ENCODE measurements at places on chromosomes 4 and X.

DNA sequence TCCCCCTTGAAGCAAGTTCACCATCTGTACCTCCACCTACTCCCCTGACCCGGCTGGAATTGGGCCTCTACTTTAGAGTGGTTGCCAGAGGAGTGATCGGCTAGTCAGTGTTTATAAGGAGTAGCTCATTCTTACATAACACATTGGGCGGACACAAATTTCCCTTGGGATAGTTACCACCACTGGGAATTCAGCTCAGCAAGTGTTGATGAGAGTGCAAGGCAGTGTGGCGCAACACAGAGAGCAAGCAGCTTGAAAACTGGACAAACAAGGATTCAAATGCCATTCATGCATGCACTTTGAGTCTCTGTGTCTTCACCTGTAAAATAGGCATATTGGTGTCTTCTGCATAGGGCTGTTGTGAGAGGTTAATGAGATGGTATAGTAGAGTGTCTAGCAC, 92.7 kb downstream of the STK32B start:
- no peak for DNase-seq

- DNase-seq = no peak
Measured at GRCh38 chrX:124925681-124926080, 394.0 kb upstream of the TEX13C start.

GRCh38 chrX:49089553-49089952, 9.9 kb upstream of the WDR45 start:
- no peak for DNase-seq

GRCh38 chrX:101605146-101605545, 12.7 kb downstream of the ARMCX6 start:
- no peak for DNase-seq

DNA sequence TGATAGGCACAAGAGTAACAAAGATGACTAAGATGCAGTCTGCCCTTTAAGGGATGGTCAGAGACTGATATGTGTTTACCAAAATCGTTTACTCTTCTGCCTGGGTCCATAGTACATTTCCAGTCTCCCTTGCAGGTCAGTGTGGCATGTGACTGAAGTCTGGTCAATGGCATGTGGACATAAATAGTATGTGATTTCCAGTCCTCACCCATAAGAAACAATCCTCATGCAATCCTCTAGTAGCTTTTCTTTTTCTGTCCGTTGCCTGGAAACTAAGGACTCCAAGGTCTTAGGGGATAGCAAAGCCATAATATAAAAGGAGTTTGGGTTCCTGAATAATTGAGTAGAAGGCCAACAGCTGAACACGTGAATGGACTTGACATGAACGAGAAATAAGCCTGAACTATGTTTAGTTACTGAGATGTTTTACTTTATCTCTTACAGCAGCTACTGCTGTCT, 1.1 kb downstream of the SLC9B2 start:
- peak; percentile 32 for DNase-seq

- DNase-seq = no peak
Measured at GRCh38 chr4:49002931-49003330, 16.9 kb downstream of the CWH43 start.

DNA sequence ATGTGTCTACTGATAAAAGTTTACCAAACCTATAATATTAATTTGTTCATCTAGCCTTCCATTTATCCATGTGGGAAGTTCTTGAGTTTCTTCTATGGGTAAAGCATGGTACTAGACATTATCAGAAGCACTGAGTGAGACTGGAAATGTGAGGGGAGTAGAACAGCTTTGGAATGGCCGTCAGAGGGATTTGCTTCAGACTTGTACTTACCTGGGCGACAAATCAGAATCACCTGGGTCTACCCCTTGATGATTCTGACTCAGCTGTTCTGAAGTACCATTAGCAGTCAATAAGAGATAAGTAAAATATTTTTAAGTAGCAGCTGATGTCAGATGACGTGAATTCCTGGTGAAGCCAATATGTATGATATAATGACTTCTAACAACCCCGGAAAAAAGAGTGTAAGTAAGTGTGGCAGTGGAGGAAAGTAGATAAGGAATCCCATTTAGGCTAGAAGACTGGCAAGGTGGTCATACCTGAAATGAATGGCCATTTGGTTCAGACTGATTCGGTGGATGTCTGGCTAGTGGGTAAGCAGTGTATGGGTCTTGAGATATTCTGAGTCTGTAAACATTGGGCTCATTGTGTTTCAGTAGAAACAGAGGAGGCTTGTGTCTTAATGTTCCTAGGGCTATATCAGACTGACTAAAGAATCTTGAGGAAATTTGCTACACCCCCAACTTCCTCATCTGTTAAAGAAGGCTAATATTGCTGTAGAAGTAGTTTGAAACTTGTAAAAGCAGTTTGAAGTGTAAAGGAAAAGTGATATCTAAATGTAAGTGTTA, 409.2 kb downstream of the NKX6-1 start:
- DNase-seq = no peak

- DNase-seq = no peak
Measured at GRCh38 chr4:141826260-141826659, 189.9 kb downstream of the IL15 start.

GRCh38 chr4:5980436-5981155, 37.6 kb downstream of the C4orf50 start:
- DNase-seq = peak; percentile 28

- DNase-seq = peak; percentile 77
Measured at GRCh38 chr4:100742045-100742444, 224.2 kb upstream of the EMCN start.

DNA sequence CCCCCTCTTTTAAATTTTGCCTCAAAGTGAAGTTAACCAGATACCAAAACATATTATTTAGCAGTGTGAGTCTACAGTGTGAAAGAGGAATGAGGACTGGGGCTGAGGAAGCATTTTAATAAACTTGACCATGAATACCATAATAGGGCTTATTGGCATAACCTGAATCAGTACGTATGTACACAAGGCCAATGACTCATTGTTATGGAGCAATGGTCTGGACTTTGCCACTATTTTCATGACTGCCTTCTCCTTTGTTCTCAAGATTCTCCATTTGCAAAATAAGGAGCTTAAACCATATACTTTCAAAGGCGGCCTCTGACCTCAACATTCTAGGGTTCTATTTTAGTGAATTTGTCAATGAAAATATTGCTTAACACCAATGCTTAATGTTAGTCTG, 102.8 kb upstream of the OR13H1 start:
- no peak for DNase-seq

DNA sequence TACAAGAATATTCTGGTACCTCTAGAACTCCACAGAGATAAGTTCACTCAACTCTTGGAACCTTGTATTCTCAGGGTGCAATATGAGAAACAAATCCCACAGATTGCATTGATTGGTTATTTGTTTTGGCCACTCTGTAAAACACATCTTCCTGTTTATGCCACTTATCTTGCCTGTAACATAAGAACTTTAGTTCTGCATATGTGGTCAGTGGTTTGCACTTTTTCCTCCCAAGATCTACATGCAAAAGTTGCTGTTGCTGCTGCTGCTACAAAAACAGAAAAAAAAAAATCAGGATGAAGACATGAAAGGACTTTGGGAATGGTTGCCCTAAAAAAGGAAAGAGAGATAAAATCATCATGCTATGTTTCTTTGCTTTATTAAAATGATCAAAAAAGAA, 9.6 kb downstream of the ODAPH start:
- no peak for DNase-seq

DNA sequence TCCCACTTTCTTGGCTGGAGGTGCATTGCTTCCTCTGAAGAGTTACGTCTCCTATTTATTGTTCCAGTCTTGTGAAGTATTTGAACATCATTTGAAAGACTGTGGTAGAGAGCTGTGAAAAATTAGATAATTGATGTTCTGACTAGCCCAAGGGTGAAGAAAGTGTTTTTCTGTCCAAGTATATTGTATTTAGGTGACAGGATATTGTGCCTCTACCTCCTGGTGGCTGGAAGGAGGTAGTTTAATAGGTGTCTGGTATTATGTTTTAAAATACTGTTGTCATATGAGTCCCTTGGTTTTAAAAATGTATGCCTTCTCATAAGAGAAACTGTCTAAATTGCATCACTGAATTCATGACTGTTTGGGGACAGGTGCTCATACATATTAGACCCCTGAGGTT, 226.0 kb downstream of the SPRY1 start:
- DNase-seq = no peak

DNA sequence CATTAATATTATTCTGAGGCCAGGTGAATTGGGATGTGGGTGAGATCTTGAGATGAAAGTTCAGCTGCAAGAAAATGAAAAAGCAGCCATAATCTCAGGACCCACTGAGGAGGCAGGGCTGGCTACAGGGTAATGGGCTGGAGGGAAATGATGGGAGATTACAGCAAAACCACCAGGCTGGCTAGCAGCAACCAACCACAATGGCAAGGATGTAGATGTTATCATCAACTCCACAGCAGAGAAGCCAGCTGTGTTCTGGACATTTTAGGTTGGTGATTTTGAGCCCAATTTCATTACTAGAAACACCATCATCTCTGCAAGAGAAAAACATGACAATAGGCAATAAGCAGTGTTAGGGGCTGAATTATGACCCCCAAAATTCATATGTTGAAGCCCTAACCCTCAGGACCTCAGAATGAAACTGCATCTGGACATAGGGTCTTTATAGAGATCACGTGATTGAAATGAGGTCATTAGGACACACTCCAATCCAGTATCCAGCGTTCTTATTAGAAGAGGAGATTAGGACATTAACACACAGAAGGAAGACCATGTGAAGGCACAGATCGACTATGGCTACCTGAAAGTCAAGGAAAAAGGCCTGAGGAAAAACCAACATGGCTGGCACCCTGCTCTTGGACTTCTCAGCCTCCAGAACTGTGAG, 139.8 kb upstream of the KIT start:
- DNase-seq = no peak

- peak; percentile 85 for DNase-seq
Measured at GRCh38 chr4:95155759-95156451, 392.9 kb downstream of the UNC5C start.

DNA sequence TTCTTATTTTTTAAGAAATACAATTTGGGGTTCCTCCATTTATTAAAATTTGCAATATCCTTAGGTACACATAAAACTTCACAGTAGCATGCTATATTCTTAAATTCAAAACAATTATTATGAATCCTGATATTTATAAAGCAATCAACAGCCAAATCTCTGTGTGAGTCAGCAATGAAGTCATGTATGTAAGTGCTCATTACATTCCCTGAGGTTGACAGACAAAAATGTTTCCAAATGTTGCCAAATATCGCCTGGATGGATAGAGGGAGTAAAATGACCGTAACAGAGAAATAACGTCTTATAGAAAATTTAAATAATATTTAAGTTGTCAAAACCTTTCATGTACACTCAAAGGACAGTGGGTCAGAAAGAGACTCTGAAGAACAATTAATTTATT, 220.0 kb downstream of the PCDH18 start:
- peak; percentile 69 for DNase-seq

GRCh38 chr4:109232681-109233080, 69.8 kb downstream of the COL25A1 start:
- peak; percentile 76 for DNase-seq

DNA sequence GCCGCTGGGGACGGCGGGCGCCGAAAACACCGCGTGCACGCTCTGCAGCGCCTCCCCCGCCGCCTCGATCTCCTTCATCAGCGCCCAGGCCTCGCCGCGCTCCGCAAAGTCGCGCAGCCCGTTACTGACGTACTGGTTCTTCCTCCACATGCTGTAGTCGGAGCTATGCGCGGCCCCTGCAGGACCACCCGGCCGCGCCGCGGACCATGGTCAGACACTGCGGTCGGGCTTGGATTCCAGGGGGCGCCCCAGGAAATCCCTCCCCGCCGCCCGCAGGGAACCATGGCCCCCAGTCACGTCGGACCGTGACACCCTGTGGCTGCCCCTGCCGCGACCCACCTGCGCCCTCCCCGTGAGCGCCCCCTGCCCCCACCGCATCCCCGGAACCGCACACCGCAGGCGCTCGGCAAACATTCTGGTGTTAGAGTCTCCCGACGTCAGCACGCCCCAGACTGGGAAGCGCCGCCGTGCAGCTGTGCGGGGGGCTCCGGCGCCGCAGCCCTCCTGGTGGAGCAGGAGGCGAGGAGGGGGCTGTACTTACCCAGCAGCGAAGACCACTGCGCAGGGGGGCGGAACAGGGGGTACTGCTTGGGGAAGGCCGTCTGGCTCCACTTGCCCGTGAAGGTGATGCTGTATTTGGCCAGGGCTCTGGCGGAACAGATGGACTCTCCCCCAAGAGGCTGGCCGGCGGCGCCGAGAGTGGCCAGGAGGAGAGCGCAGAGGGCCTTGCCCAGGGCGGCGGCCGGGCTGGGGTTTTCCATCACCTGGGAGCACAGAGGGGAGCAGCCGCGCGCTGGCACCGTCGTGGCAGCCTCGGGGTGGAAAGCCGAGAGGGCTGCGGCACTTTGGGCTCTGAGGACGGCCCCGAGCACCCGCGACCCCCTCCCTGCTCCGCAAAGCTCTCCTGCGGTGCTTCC, 814 bp downstream of the SPON2 start:
- DNase-seq = no peak

DNA sequence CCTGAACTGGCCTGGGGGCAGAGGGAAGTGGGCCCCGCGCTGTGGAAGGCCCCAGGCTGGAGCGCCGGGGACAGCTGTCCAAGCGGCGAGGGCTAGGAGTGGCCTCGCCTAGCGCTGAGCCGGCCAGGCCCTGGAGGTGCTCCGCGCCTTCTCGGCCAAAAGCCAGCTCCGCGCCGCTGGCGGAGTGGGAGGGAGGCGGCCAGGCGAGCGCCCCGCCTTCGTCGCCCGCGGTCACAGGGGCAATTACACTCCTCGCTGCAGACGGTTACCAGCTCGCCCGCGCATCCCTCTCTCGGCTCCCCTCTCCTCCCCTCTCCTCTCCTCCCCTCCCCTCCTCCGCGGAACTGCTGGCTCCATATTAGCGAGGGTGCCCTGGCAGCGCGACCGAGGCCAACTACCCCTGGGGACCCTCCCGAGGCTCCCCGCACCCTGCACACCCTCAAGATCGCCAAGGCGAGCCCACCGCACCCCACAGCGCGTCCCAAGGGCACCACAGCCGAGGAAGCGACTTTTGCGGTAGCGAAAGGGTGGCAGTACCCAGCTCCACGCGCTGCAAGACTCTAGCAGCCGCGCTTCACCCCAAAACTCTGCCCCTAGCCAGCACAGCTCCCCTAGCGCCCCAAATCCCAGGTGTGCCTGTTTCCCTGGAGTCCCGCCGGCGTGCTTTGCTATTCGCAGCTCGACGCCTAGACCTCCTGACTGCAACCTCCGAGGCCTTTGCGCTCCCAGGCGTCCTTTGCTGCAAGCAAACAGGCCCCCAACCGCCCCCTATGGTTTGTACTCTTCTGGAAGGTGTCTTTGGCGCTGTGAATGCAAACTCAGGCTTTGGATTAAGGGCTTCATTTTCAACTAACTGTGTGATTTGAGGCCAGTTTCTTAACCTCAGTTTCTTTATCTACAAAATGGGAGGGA, 91.4 kb downstream of the BCOR start:
- DNase-seq = no peak

- DNase-seq = peak; percentile 34
Measured at GRCh38 chr4:186651624-186652023, 72.0 kb downstream of the FAT1 start.

Measured in LHCN-M2 (cell line).